Psoas muscle (tissue), 8 donors: ENCODE measurements at places on chromosomes 2 and 18. TPM values are rescaled to one million over a fixed set of nuclear protein-coding genes. Genes with fewer than 3 reads are reported as not detected.

DNA sequence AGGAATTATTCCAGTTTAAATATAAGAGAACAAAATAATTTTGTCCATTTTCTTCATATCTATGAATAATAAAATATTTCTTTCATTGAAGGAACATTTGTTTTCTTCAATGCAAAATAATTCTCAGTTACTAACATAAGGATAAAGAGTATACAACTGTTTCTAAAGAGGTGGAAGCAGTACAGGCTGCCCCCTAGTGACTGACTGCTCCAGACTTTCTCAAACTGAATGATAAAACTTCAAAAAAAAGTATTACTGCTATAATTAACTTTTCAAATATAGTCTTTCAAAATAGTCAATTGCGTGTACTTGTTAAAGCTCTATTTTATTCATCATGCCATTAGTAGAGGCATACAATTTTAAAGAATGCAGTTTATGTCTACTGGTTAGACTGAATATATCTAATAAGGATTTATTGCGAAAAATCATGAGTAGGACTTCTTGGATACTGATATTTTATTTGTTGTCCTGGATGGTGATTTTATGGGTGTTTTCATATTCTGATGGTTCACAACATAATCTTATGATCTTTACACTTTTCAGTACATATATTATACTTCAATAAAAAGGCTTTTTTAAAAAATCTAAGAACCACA lies 100.1 kb downstream of the WDPCP start:
- DNase-seq: no peak

DNA sequence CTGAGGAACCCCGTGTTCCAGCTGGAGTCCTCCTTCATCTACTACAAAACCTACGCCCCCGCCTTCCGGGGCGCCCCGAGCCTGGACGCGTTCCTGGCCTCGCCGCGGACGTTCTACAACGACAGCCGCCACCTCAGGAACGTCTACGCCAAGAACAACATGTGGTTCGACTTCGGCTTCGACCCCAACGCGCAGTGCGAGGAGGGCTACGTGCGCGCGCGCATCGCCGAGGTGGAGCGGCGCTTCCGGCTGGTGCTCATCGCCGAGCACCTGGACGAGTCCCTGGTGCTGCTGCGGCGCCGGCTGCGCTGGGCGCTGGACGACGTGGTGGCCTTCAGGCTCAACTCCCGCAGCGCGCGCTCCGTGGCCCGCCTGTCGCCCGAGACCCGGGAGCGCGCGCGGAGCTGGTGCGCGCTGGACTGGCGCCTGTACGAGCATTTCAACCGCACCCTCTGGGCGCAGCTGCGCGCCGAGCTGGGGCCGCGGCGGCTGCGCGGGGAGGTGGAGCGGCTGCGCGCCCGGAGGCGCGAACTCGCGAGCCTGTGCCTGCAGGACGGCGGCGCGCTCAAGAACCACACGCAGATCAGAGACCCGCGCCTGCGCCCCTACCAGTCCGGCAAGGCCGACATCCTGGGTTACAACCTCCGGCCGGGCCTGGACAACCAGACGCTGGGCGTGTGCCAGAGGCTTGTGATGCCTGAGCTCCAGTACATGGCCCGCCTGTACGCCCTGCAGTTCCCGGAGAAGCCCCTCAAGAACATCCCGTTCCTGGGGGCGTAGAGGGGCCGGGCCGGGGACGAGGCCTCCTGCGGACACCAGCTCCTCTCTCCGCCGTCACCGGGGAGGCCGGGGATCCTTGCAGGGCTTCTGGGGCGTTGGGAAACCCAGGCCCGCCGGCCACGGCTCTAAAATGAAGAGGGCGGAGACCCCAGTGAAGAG lies 5.3 kb upstream of the NEU4 start:
- DNase-seq: peak; percentile 68

DNA sequence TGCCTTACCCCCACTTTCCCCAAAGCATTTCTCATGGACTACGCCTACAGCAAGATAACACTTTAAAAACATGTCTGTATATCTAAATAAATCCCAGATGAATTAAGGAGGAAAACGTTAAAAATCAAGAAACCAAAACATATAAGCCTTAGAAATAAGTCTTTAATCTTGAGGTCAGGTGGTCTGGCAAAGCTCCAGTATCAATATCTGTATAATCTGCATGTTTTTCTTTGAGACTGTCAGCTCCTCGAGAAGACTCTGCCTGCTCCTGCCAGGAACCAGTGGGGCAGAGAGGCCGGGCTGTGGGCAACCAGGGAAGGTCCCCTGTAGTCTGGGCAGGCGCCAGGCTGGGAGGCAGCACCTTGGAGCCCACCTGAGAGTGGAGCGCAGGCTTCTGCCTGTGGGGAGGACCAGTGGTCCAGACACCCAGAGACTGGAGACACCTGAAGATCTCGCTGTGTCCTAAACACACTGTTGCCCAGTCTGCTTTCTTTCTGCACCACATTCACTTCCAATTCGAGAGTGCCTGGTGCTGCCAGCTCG lies 291.0 kb upstream of the SOX11 start:
- DNase-seq: no peak

DNA sequence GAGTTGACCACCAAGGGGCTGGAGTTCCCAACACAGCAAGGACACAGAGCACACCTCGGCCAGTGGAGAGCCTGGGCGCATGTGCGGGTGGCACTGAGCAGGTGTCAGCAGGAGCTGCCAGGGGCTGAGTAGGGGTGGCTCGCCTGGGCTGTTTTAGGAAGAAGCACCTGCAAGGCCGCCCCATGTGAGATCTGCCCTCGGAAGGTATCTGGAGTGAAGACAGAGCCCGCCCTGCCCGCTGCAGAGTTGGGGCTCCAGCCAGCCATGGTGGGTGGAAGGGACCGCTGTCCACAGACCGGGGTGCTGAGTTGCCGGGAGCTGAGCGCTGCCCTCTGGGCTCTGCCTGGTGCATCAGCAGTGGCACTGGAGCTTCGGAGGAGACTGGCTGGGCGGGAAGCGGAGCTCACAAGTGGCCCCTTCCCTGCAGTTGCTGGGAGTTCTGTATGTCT lies 35.2 kb downstream of the MTERF4 start:
- DNase-seq: no peak

DNA sequence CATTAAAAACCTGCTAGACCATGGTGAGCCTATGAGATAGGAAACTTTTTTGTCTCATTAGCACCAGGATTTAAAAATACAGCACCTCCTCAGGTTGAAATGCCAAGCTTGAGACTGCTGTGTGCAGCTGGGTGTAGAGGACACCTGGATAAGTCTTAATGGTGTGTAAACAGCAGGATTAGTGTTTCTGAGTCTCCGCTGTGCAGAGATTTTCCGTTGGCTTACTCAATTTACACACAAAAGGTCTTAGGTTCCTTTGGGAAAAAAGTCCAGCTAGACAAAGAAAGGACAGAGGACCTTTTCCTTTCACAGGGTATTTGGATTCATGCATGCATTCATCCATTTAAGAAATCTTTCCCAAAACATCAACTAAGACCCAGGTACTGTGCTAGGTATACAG lies 168.1 kb downstream of the NRXN1 start:
- no peak for DNase-seq

GRCh38 chr2:24708537-24709152 lies 84.5 kb downstream of the PTRHD1 start:
- DNase-seq: no peak

GRCh38 chr2:74548900-74549826 lies 4.6 kb downstream of the LOXL3 start:
- peak; percentile 76 for DNase-seq

DNA sequence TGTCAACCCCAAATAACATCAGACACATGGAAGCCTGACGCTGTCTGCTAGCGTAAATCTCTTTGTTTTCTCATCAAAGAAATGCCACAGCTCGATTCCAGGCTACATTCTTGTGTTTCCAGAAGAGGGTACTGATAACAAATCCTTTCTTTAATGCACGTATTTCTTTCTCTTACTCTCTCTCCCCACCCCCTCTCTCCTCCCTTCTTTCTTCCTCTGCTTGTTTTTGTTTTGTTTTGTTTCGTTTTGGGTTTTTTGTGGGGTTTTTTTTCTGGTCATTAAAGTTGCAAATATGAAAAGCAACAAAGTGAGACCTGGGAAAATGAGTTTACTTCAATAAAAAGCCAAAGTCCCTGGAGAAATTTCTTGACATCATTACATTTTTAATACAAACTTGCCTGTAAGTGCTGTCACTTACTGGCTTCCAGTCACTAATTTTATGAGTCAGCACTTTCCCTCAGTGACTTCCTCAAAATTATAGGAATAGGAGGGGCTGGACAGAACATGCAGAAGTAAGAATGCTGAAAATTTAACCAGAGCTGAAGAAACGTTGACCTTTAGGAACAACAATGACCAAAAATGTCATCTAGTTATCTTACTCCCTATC lies 106.7 kb upstream of the NABP1 start:
- no peak for DNase-seq

DNA sequence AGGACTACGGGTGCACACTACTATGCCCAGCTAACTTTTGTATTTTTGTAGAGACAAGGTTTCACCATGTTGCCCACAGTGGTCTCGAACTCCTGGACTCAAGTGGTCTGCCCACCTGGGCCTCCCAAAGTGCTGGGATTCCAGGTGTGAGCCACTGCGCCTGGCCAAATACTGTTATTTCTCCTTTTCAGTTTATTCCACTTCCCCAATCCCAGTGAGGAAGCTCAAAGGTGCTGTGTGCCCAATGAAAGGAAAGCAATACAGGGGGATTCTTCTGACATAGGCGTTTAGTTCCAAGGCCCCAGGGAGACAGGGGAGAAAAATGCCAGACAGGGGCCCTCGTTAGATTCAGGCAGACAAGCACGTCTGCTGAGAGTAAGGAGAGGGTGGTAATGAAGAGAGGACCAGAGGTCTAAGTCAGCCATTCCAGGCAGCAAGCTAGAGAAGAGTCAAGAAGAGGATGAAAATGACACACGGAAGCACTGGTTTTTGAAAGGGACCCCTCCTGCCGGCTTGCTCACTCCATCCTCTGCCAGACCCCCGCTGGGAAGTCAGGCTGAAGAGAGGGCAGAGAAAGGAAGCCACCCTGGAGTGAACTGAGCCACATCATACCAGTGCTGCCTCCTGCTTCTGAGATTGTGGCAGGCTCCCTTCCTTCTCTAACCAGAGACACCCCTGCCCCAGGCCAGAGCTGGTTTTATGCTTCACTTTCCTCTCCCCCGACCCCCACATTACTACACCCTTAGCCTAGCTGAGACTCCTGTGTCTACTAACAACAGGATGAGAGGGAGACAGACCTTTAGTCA lies 6.7 kb downstream of the INO80C start:
- DNase-seq: no peak

- DNase-seq: no peak
These were observed 401.7 kb upstream of the SPRED2 start for GRCh38 chr2:65834062-65834461.

DNA sequence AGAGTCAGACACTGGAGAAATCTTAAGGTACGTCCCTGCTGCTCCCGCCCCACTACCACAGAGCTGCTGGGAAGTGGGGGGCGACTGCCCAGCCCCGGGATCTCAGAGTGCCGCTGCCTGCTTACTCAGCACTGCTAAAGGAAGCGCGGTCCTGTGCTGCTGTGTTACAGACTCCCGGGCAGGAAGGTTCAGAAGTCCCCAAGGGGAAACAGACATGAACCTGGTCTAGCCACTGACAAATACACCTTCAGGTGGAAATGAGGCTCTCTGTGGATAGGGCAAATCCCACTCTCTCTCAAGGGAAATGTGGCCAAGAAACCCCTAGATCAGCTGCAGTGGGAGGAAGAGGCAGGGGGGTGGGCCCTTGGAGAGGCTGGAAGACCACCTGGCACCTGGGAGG lies 13.7 kb downstream of the MTERF4 start:
- DNase-seq: no peak

GRCh38 chr2:37523814-37524362 lies 147.6 kb downstream of the CDC42EP3 start:
- no peak for DNase-seq

GRCh38 chr2:71309-72035 lies 25.2 kb upstream of the FAM110C start:
- DNase-seq: no peak

DNA sequence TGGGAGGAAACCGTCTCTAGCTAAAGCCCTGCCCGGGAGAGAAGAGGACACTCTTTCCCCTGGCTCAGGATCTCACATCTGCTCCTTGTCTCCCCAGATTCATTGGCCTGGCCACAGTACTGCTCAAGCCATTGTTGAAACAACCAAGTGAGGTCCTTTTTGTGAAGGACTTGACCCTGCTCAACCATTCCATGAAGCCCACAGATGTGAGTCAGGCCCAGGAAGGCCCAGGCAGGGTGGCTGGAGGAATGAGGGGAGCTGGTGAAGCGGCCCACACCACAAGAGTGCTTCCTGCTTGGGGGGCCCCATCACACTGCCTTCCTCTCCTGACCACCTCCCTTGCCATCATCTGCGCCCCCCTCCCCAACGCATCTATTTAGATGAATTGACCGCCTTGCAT lies 5.1 kb downstream of the FER1L5 start:
- DNase-seq: no peak

DNA sequence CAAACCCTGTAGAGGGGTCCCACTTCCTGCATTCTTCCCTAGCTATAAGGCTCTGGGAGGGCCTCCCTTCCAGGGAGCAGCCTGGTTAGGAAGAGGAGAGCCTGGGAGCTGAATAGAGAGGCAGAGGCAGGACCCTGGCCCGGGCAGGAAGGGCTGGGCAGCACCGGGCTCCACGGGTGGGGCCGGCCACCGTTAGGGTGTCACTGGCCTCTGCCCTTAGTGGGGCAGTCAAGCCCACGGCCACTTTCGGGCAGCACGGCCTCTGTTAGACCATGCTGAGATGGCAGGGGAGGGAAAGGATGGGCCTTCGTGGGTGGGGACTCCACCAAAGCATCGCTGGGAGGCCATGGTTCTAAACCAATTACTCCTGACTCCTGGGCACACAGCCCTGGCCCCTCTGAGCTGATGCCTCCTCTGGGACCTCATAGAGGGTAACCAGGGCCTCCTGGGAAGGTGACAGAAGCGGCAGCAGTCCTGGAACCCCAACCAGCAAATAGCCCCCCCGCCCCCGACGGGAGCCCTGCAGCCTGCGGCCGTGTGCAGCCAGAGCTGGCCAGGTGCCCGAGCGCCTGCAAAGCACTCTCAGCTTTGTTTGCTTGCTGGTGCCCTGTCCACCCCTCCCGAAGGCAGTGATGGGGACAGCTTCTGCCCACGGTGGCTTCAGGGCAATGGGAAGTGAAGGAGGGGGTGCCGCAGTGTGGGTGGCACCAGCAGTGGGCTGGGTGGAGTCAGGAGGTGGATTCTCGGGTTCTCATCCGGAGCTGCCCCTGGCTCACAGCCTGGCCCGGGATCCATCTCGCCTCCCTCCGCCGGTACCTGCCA lies 16.3 kb upstream of the HPCAL1 start:
- DNase-seq: no peak

DNA sequence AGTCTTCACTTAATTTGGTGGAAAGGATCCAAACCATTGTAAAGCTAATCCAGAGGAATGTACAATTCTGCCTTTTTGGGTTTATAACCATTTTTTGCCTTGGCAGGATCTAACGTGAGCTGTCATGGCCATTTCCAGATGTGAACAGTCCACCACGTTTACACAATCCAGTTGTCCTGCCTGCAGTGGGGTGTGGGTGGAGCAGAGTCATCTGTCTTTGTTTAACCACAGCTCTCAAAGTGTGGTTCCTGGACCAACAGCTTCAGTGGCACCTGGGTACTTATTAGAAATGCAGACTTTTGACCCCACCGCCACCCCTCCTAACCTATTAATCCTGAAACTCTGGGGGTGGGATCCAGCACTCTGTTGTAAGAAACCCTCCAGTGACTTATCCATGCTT lies 35.9 kb downstream of the FHOD3 start:
- no peak for DNase-seq

GRCh38 chr2:100196786-100197494 lies 54.5 kb upstream of the AFF3 start:
- no peak for DNase-seq

- DNase-seq: no peak
These were observed 81.7 kb upstream of the STK17B start for GRCh38 chr2:196253116-196253480.

The KCNG2 gene
- 0.29 TPM for polyA plus RNA-seq

The CROCC2 gene
- polyA plus RNA-seq: not detected

The EFEMP1 gene
- 6.3 TPM for polyA plus RNA-seq
